ENCODE measurements at places on chromosomes 6 and 20.

DNA sequence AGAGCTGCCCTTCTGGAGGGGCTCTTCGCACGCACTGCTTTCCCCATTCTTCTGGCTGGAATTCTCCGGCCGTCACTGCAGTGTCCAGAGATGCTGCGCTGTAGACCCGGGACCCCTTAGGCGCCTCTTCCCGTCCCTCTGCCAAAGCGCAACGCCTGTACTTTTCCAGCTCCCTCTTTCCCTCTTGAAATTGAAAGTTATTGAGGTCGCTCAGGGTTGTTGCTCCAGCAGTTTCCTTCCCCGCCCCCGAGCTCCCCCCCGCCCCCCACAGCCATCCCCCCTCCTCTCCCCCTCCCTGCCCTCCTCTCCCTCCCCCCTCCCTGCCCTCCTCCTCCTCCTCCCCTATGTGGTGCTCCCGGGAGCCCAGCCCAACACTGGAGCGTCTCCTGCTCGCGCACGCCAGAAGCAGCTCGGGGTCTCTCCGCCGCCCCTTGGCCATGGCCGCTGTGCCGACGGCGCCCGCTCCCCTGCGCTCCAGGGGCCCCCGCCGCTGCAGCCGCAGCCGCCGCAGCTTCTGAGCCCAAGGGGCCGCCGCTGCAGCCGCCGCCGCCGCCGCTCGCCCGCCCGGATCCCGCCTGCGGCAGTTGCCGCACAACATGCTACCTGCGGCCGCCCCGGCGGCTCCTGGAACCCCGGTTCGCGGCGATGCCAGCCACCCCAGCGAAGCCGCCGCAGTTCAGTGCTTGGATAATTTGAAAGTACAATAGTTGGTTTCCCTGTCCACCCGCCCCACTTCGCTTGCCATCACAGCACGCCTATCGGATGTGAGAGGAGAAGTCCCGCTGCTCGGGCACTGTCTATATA lies at the start of gene RSPO3:
RSPO3 (plus strand) TSS at position 374 of the 804 bp plus-strand sequence. CDS start 522 bp downstream, outside the sequence.
- DNase-seq, result no peak

DNA sequence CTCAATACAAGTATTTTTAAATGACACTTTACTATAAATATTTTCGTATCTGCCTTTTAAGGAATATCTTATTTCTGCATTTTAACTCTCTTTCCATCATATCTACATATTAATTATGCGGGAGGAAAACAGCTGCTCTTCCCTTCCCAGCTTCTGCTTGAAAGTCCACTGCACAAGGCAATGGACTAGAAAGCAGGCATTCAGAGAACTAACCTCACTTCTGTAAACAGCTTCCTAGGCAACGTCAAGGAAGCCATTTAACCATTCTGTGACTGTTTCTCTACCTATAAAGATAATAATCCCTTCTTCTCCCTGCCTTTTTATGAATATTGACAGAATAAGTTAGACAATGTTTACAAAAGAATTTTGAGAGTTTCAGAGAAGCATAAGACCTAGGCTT lies 319.4 kb downstream of the BTBD9 start:
- DNase-seq, result no peak

DNA sequence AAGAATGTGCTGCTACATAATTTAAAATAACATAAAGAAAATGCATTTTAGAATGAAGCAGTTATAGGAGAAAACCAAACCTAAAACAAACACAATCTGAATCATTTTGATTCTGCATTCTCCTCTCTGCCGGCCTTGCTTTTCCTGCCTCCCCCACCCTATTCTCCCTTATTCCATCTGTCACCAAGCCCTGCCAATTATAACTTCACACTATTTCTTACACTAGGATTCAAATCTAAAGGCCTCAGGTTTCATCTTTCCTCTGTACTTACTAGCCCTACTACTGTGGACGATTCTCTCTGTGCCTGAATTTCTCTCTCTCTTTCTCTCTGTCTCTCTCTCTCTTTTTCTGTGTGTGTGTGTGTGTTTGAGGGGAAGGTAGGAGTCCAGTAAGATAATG lies 18.7 kb upstream of the PRIM2 start:
- DNase-seq, result no peak

DNA sequence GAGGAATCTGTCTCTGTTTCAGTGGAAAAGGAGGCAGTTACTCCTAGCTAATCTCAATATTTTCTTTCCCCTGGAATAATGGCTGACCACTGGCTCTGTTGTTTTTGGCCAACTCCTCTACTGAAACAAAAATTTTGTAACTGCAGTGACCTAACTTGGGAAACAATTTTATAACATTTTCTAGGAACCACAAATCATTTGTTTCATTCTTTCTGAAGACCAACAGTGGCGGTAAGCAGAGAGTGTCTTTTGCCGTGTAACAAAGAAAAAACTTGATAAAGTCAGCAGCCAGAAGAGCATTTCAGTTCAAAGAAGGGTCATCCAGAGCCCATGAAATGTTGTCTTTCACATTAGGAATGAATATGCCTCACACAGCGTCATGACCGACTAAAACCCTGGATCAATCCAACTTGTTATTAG lies 11.8 kb upstream of the BFSP1 start:
- DNase-seq, result no peak

DNA sequence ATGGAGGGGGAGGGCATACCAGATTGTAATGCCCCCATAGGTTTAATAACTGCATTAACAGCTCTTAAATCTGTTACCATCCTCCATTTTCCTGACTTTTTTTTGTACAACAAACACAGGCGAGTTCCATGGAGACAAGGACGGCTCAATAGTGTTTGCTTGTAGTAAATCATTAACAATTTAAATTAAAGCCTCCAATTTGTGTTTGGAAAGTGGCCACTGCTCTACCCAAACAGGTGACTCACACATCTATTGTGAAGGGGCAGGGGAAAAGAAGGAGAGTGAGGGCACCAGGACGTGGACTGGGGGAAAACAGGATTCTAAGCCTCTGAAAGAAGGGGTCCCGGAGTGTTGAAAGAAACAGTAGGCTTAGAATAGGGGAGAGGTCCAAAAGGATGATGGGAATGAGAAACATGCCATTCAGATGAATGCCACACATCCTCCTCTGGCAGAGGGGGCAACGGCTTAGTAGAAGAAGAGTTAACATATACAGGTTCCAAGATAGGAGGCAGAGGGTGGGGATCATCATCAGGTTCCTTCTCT lies 6.9 kb downstream of the GLYATL3 start:
- DNase-seq, result no peak

DNA sequence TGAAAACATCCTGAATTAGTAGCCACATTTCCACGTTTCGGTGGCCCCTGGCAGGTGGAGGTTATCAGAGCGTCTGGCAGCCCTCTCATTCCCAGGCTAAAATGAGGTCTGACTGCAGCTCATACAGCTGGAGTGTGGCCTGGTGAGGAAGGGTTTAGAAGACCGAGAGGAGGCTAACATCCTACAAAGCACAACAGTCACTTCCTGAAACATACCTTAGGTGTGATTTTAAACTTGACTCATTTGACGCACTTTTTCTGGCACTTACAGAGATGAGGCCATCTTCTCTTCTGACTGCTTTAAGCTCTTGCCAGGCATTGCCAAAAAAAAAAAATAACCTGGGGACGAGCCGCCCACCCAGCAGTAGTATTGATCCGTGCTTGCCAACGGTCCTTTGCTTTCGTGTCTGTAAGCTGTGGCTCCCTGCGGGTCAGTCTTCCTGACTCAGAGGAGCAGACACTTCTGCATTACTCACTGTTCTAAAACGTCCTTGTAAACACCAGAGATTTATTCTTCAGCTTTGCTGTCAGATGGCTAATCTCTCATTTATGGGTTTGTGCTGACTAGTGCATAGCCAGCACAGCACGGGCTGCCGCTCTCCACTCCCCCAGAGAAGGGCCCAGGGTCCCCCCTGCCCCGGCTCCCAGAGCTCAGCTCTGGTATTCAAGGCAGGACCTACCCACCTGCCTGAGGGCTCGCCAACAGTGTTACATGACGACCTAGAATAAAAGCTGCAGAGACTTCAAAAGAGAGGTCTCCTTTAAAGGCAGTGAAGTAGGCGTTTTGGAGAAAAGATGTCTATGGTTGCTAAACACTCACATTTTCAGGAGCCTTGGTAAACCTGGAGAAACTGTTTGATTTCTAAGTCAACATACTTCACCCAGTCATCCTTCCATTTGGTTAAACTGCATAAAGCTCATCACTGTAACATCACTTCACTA lies 78.5 kb upstream of the FRMD1 start:
- DNase-seq, result no peak

Measured in stimulated activated CD8-positive, alpha-beta memory T cell treated with anti-CD3 and anti-CD28 coated beads, Interleukin-7, amount 100 ng/mL, for 1 hour (primary cell).